ENCODE measurements at places on chromosomes 5 and 9. TPM values are rescaled to one million over a fixed set of nuclear protein-coding genes. Genes with fewer than 3 reads are reported as not detected.

The LCN9 gene
- polyA plus RNA-seq, result not detected

The ZNF366 gene
- polyA plus RNA-seq, result 3.5 TPM

The PCDHB6 gene
- 3.5 TPM for polyA plus RNA-seq

The HMCN2 gene
- polyA plus RNA-seq, result 0.98 TPM

The LOX gene
- polyA plus RNA-seq, result 40.5 TPM

The NSG2 gene
- 0.35 TPM for polyA plus RNA-seq

The ZNF189 gene
- polyA plus RNA-seq, result 54.5 TPM

The ABCA2 gene
- polyA plus RNA-seq, result 46.6 TPM

The ECPAS gene
- polyA plus RNA-seq, result 95.2 TPM

DNA sequence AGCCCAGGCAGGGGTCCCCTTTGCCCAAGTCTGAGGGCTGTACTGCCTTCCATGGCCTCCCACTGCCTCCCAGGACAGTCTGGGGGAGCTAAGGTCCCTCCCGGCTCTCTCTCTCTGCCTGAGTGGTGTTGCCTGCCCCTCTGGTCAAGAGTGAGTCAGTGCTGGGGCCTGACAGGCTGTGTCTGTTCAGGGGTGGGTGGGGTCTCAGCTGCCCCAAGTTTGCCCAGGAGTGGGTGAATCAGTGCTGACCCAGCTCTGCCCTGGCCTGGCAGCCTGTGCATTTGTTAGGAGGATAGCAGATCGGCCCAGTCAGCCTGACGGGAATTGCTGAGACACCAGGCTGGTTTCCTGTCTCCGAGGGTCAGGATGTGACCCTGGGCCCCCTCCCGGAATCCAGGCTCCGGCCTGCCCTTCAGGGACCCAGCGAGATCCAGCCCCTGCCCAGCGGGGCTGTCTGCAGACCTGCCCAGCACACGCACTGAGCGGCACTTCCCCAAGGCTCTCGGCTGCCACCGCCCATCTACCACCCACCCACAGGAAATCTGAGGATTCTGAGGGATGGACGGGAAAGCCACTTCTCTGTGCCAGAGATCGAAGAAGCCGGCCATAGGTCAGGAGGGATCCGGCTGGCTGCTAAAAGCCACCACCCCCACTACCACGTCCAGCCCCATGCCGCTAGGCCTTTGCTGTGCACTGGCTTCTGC lies 15.9 kb downstream of the ENG start:
- no peak for DNase-seq

GRCh38 chr5:90534922-90535321 lies 5.5 kb upstream of the LYSMD3 start:
- DNase-seq, result no peak

DNA sequence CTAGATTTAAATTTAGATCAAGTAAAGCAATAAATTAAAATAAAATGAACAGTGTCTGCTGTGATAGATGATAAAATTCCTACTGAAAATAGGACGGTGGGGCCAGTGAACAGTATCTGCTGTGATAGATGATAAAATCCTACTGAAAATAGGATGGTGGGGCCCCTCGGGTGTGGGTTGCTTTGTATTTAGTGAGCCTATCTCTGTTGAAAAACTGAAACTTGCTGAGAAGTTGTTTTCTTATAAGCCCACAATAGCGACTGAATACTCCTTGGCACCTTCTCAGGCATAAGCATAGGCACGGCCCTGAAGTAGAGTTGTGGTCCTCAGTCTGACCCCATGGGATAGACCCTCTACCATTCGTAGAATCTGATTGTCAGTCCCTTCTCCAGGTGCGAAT lies 5.7 kb downstream of the SDHA start:
- DNase-seq, result no peak

DNA sequence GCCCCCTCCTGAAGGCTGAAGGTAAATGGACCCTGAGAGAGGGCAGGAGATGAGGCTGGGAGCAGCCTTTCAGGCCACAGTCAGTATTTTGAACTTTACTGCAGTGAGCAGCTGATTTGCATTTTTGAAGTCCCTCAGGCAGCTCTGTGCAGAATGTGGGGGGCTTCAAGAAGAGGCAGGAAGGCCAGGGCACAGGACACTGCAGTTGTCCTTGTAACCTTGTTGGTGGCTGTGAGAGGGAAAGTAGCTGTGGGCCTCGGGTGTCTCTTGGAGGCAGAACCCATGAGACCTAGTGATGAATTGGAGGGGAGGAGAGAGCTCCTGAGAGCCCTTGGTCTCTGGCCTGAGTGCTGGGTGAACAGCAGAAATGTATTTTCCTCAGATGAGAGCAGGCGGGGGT lies 2.6 kb downstream of the CCDC180 start:
- DNase-seq, result no peak

DNA sequence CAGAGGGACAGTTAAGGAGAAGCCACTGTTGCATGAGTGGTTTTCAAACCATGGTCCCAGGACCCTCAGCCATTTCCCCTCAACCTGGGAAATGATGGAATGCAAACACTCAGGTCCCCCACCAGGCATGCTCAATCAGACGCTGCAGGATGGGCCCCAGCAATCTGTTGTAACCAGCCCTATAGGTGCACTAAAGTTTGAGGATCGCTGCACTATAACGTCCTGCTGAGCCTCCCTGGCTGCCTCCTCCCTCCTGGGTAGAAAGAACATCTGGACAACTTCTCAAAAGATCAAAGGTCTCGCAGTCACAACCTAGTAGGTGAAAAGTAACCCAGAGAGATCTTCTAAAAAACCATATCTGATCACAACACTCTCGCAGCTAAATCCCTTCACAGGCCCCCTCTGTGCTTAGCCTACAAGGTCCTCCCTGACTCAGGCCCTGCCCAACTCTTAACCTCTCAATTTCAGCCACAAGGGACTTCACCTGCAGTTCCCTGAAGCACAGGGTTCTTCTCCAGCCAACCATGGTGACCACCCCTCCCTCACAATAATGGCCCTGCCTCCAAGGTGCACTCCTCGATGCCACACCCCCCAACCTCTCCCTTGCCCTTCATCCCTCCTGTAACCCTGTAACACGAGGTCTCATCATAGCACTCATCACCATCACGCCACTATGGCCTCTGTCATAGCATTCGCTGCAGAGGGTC lies 3.5 kb downstream of the SHB start:
- DNase-seq, result no peak

GRCh38 chr9:111983484-111983908 lies 86.9 kb downstream of the UGCG start:
- no peak for DNase-seq

DNA sequence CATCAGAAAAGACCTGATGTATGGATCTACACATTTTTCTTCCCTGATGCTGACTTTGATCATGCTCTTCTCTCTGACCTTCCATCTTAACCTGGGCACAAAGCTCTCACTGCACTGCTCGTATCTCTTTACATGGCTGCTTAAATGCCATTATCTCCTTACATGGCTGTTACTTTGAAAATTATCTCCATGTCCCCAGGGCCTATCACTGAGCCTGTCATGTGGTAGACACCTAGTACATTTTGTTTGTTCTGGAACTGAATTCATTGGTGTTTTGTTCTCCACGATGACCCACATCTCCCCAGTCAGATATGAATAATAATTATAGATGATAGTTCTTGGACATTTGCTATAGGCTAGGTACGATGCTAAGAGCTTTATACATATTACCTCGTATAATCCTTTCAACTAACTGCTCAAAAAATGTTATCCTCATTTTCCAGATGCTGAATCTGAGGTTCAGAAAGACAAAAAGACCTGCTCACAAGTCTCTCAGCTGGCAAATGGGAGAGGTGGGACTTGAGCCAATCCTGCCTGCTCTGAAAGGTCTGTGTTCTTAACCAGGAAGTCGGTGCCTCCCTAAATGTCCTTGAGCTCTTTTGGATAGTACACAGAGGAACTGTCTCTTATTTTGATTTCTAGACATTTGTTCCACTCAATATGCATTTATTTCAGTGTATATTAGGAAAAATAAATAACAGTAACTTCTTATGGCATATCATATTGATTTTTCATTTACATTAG lies 9.8 kb upstream of the CPEB4 start:
- DNase-seq, result no peak

GRCh38 chr5:137366526-137366925 lies 132.6 kb downstream of the SPOCK1 start:
- DNase-seq, result no peak

DNA sequence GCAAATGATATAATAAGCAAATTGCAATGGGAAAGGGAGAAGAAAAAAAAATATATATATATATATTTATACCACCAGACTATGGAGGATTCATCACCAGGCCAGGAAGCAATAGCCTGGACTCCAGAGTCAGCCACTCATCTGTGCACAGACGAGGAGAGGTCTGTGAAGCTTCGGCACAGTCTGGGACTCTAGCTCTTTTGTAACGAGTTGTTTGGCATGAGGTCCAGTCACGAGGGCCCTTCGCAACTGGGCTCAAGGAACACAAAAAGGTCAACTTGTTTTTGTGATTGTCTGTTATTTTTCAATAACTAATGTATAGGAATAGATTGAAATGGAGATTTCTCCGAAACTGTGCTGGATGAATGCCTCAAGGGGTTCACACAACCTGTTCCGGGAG lies 14.7 kb upstream of the FGF1 start:
- no peak for DNase-seq

DNA sequence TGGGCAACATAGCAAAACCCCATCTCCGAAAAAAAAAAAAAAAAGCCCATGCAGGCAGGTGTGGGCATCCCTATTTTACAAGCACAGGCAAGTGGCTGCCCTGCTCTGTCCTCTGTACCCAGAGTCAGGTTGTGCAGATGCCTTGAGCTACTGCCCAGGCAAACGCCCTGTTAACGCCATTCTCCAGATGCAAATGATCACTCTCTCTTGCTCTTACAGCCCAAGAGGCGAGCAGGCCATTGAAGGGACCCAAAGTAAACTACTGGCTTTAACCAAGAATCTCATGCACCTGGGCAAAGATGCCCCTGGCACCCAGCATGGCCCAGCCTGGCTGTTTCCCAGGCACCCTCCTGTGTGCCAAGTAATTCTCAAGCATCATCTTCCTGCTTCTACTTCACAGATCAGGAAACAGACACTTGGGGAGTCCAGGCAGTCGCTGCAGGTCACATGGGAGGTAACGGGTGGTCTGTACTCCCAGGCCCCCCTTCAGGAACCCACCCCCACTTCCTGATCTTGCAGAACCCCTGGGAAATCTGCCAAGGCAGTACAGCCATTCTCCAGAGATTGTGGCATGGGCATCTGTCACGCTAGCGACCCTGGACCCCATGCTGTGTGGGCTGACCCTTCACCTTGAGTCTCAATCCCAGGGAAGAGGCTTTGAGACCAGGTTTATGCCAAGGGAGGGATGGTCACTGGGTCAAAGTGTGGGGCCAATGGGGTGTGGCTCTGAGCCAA lies 14.2 kb downstream of the EEIG1 start:
- no peak for DNase-seq

GRCh38 chr5:56317923-56318561 lies 84.9 kb upstream of the ANKRD55 start:
- DNase-seq, result no peak

DNA sequence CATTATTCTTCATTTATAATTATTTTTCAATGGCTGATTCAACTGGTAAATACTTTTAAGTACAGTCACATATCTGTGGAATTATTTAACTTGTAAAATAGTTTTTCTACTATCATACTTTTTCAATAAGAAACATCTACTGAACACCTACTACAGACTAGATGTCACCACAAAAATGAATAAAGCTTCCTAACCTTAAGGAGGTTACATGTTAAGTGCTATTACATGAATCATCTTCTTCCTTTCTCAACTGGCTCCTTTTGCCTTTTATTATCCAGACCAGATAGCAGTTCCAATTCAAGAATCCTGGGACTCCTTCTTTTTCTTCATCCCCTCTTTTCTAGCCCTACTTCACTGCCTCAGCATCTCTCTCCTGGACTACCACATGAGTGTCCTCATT lies 4.7 kb downstream of the PGGT1B start:
- DNase-seq, result no peak

GRCh38 chr5:86689103-86689729 lies 71.5 kb downstream of the COX7C start:
- DNase-seq, result no peak

DNA sequence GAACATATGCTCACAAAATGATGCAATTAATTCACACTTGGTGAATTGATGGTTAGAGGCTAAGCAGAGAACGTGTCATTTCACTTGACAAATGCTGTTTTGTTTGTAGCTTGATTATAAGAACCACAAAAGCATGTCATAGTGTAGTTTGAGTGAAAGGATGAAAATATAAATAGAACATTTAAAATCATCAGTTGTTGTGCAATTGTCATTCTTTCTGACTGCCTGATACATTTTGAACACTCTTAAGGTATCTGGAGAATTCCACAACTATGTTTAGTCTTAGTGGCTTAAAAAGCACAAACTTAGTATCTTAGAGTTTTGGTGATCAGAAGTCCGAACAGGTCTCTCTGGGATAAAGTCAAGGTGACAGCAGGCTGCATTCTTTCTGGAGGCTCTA lies 129.4 kb downstream of the BASP1 start:
- no peak for DNase-seq

DNA sequence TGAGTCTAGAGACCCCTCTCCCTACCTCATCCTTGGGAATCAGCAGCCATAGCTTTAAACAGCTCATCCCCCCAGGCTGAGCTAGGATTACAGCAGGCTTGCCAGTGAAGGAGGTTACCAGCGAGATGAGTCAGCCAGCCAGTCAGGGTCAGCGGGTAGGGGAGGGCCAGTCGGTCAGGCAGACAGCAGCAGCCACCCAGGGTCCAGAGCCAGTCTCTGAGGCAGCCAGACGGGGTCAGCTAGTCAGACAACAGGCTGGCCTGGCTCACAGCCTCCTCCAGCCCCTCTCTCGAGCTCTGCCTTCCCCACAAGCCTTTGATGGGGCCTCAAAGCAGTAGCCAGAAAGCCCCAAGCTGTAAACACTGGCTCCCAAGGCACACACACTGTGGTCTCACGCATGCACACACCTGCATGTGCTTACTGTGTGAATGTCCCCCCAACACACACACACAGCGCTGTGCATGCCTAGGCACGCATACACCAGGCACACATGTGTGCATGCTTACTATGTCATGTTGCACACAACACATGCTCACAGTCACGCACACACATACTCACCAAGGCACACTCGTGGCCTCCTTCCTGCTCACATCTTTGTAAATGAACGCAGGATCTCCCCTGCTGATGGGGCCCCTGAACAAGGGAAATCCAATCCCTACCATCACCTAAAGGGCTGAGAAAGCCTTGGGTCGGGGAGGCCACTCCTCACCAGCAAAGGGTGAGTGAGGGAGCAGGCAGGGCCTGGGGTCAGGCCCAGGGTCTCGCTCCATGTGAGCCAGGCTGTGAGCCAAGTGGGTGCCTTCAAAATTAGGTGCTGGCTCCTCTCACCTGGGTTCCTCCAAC lies 28.2 kb upstream of the CPLX2 start:
- no peak for DNase-seq

GRCh38 chr5:19256036-19256435 lies 732.0 kb downstream of the CDH18 start:
- DNase-seq, result no peak

- no peak for DNase-seq
Measured at GRCh38 chr5:162769019-162769418, 668.4 kb upstream of the CCNG1 start.

GRCh38 chr9:131012396-131012917 lies 3.5 kb downstream of the LAMC3 start:
- no peak for DNase-seq

- no peak for DNase-seq
Measured at GRCh38 chr9:89696780-89697179, 92.0 kb downstream of the GADD45G start.
